T-helper 1 cell (primary cell): ENCODE measurements at places on chromosomes 1 and 21.

DNA sequence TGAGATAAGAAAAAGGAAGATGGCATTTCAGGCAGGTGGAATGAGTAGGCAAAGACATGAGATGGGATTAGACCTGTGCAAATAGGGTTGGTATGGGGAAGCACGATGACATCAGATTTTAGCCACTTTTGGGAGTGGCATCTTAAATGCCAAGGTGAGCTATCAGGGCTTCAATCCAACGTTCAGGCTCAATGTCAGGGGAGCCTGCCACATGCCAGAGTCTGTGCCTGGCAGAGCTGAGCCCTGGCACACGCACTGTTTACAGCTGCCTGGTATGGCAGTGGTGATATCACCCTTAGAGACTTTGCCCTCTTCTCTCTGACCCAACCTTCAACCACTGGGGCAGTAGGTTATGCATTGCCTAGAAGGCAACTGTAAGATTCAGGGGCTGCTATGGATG, 1.1 kb upstream of the GUCA2B start:
- no peak for DNase-seq

DNA sequence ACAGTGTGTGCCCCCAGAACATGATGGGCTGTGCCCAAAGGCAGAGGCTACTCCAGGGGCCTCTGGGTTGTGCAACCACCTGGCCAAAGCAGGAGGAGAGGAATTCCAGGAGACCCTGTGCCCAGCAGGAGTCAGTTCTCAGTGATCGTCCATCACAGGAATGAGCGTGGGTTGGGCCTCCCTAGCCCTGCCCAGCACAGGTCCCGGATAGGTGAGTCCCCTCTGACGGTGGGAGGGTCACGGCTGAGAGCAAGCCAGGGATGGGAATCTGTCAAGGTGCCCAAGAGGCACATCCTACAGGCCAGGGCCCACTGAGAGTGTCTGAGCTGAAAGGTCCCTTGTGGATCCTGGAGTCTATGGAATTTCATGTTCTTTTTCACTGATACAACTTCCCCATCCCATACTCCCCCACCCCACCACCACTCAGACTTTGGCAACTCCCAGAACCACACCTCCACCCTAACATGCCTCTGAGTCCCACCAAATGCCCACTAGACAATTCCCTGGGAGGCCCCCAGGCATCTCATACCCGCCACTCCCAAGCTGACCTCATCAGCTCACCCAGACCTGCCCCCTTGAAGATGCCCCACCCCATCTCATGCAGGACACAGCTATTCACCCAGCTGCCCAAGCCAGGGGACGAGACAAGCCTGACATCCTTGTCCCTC, 3.1 kb downstream of the GJB4 start:
- no peak for DNase-seq

DNA sequence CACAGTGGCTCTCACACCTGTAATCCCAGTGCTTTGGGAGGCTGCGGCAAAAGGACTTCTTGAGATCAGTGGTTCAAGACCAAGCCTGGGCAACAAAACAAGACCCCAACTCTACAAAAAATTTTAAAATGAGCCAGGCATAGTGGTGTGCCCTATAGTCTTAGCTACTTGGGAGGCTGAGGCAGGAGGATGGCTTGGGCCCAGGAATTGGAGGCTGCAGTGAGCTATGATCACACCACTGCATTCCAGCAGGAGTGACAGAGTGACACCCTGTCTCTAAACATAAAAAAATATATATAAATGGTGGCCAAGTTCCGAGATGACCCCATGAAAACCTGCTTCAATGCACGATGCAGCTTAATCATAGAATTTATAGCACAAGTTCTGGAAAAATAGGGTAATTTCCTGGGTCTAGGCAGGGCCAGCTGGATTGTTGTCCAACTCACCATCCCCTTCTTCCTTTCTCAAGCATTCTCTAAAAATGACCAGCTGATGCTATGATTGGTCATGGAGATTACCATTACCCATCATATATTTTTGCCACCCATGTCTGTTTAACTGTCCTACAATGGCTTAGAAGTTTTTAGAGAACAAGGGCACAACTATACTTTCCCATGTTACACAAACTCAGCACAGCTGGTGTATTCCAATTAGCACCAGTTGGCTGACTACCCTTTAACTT, 5.3 kb upstream of the GNPAT start:
- DNase-seq: no peak

- no peak for DNase-seq
Observed at GRCh38 chr1:14094611-14095400, 394.8 kb downstream of the PRDM2 start.

DNA sequence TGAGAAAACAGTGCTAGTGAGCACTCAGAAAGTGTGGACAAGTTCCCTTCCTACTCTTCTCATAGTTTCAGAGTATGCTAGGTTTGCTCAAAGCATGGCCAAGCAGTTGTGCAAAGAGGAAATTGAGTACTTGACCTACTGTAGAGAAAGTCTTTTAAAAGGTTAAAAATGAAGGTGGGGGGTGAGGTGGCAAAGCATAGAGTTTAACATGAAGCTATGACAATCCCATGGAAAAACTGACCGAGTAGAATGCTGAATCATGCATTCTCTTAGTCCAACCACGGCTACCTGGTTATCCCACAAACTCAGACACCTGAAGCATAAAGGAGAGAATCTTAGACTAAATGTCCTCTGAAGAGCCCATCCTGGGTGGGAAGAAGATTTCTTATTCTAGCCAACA, 79.9 kb downstream of the PTPN14 start:
- no peak for DNase-seq

DNA sequence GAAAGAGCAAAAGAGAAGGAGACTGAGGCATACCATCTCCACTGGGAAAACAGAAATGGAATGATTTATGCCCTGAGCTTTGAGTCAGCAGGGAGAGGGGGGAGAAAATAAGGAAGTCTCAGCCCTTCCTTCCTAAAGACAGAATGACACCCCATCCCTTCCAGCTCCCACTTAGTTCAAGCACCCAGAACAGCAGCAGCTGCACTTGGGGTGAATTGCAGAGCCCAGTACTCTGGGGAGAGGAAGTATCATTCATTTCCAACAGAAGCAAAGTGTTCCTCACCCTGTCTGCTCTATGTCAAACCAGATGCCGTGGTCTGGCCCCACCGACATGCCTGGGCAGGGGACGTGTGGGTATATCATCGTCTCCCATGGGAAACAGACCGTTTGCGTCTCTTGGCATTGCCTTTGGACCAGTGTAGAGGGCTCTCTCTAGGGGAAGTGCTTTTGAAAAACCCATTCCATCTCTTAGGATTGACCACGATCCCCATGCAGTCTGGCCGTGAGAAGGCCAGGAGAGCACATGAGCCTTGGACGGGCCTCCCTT, 1.1 kb upstream of the KCNJ15 start:
- DNase-seq: no peak

GRCh38 chr1:162029157-162029556, 5.5 kb upstream of the OLFML2B start:
- no peak for DNase-seq

- DNase-seq: no peak
Observed at GRCh38 chr1:53092659-53093450, 30.8 kb downstream of the PODN start.

DNA sequence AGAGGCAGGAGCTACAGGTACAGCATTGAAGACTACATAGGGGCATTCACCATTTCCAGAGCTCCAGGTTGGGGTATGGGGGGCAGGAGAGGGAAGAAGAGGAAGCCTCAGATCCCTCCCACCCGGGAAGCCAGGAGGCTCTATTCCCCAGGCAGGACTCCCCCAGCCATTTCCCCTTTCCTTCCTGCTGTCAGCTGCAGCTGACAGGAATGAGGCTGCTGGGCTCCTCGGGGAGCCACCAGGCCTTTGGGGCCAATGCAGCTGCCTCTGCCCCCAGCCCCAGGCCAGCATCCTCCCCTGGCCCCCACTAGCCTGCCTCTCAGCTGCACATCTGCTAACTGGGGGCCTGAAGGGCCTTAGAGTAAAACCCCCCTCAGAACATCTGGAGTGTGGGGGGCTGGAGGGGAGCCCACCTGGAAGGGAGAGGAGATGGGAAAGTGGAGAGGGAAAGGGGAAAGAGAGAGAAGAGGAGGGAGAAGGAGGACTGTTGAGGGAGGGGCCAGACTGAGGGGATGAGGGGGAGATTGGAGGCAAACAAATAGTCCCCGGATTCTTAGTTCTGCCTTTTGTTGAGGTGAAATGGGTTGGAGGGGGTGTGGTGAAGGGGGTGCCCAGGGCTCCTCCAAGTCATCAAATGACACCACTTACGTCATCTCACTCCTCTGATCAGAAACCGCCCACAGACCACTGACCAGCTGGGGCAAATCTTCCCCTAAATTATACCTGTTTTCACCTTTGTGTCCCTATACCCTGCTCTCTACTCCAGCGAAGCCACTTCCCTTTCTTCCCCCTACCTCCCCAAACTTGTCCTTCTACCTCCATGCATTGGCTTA, 58.0 kb downstream of the LGR6 start:
- DNase-seq: no peak

DNA sequence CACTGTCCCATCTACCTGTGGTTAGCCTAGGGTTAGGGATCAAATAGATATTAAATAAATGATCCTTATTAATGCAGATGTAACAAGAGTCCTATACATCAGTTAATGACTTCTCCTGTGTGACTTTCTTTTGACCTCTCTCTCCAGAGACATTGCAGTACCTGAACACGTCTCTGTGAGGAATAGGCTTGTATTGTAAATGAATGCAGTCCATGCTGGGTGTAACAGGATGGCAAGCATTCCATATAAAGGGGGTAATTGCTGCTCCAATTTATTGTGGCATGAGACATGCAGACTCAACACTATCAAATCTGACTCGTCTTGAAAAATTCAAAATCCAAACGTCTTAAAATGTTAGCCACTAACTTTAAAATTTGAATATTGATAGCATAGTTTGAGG, 189.5 kb downstream of the PRDM2 start:
- no peak for DNase-seq

DNA sequence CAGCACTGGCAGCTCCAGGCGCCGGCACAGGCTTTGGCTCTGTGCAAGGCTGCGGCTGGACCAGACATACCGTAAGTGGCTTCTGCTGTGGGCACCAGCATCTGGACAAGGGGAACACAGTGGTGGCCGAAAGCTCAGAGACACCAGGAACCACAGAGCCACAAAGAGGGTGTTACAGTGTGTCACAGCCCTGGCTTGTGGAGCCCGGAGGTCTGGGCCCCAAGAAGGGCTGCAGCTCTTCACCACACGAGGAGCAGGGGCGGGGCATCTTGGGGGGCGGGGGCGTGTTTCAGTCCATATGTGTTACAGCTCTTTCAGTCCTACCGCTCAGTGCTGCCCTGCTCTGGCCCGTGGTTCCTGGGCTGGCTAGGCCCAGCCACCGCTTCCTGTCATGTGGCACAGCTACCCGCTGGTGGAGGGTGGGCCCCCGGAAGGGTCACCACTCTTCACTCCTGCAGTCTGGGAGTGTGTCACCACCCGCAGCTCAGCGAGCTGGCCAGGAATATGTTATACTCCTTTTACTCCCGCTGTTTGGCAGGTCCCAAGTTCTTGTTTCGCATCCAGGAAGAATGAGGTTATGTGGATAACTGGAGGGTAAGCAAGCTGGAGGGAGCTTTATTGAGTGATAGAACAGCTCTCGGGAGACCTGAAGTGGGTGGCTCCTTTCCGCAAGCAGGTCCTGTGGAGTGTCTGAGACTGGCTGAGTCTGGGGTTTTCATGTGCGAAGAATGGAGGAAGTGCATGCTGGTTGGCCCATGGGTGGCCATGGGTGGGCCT, 3.3 kb upstream of the LSM10 start:
- no peak for DNase-seq

DNA sequence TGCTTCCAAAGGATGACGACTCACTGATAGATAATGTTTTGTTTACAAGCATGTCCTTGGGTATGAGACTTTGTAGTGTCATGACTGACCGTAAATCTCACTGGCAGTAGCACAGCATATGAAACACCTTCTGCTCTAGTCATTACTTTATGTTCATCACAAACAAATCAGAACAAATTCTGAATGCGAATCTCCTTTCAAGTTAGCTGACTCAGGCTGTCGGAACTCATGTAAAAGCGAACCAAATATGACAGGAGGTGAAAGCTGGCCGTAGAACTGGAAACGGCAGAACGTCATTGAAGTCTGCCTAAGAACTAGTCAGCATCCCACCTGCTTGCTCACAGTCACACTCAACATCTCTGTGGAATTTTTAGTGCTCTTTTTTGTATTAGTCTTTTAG, 143.9 kb downstream of the RGS7 start:
- no peak for DNase-seq

DNA sequence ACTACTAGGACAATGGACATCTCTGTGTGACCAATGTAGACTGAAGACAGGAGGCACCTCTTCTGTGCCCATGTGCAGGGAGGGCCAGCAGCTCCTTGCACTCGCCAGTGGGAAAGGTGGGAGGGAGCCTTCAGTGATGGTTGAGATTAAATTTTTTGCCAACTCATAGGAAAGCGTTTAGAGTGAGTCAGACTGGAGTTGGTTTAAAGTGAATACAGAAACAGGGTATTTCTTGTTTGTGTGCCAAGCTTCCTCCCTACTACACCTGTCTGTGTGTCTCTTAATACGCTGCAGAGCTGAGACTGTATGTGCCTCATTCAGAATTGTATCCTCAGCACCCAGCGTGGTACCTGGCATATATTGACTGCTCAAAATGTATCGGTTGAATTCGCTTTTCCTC, 13.5 kb upstream of the COL16A1 start:
- no peak for DNase-seq

DNA sequence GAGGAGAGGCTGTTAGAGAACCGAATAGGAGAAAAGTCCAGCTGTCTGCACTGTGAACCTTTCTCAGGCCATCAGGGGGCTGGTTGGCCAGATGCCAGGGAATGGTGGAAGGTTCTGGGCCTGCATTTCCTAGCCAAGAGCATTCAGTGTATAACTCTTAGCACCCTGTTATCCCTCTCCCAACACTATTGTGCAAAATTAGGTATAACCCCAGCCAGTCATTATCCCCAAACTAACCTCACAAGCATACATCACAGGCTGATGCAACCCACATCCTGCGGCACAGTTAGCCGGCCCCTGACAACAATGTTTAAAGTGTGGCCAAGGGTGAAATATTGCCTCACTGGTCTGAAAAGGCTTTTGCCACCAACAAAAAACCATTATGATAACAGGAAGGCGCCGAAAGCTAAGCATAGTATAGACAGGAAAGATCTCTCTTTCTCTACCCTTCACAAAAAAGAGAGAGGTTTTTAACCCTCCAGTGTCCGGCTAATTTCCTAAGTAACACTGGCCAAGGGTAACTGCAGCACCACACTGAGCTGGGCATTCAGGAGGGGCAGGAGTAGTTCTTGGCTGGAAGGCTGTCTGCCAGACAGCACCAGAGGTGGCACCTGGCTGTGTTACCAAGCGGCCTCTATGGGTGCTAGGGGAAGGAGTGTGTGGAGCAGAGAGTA, 77.3 kb upstream of the BCAR3 start:
- DNase-seq: no peak

- DNase-seq: no peak
Observed at GRCh38 chr1:51750729-51751128, 127.8 kb downstream of the NRDC start.

- no peak for DNase-seq
Observed at GRCh38 chr21:36079671-36080070, 9.8 kb downstream of the CBR1 start.

GRCh38 chr1:218025454-218025853, 259.6 kb upstream of the RRP15 start:
- DNase-seq: no peak

GRCh38 chr21:38590449-38591217, 92.4 kb upstream of the ERG start:
- DNase-seq: no peak
